ENCODE measurements at places on chromosomes 4 and X.

- peak; percentile 81 for DNase-seq
Measured at GRCh38 chrX:3713225-3713936, at the start of gene PRKX. Gene PRKX (minus strand): TSS chrX:3713649. CDS start chrX:3713253, 396 bp downstream.

- no peak for DNase-seq
Measured at GRCh38 chr4:53431052-53431451, 53.6 kb downstream of the FIP1L1 start.

GRCh38 chr4:123083646-123084045 is 161.2 kb upstream of the NUDT6 start:
- no peak for DNase-seq

DNA sequence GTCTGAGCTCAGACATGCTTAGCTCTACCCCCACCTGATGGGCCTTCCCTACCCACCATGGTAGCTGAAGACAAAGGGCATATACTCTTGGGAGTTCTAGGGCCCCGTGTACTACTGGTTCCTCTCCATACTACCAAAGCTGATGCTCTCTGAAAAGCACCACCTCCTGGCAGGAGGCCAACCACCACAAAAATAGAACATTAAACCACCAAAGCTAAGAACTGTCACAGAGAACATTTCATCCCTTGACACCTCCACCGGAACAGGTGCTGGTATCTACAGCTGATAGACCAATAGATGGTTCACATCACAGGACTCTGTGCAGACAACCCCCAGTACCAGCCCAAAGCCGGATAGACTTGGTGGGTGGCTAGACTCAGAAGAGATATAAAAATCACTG is 13.4 kb downstream of the EDA2R start:
- DNase-seq = no peak

DNA sequence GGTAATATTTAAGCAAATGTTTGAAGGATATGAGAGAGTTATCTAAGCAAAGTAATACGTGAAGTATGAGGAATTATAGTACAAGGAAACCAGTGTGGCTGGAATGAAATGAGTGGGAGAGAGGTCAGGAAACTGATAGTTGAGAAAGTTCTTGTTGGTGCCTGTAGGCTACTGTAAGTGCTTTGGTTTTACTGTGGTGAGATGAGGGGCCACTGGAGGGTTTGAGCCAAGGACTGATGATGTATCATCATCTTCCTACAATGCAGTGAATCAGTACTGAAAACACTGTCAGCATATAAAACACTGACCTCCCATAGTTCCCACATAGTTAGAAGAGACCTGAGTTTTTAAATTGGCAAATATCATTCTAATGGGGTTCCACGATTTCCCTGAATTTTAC is 367.5 kb upstream of the CTSO start:
- DNase-seq = no peak

DNA sequence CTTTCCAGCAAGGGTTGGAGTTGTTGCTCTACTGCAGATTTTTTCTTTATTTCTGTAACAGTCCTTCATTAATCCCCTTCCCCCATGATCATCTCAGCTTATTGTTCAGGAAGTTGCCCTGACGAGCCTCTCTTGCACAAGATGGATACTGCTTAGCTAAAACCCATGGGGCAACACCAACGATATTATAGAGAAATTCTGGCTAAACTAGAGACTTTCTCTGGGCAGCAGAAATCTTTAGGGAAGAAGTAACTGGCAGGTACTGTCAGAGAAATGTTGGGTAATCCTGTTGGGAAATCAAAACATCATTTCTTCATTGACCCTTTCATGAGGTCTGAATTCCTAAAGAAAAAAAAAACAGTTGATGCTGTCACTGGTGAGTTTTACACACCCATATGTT is 921.3 kb downstream of the NLGN4X start:
- DNase-seq = no peak

DNA sequence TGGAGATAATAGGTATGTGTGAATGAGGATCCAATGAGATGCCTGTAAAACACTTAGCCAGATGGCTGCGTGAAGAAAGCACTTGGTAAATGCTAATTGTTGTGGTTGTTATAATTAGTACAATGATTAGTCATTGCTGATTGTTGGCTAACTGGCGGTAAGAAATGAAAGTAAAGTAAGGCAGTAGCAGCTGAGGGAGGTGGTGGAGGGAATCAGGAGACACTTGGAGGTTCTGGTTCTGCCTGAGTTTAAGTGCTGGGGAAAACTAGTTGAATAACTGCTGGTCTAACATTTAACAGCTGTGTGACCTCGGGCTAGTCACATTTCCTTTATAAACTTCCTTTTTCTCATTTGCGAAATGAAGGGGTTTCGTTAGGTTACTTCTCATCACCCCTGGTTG is 30.9 kb downstream of the CD38 start:
- DNase-seq = no peak

GRCh38 chr4:118975449-118976192 is 87.0 kb downstream of the SYNPO2 start:
- no peak for DNase-seq

- DNase-seq = no peak
Measured at GRCh38 chr4:124028182-124028581, 631.6 kb downstream of the SPRY1 start.

DNA sequence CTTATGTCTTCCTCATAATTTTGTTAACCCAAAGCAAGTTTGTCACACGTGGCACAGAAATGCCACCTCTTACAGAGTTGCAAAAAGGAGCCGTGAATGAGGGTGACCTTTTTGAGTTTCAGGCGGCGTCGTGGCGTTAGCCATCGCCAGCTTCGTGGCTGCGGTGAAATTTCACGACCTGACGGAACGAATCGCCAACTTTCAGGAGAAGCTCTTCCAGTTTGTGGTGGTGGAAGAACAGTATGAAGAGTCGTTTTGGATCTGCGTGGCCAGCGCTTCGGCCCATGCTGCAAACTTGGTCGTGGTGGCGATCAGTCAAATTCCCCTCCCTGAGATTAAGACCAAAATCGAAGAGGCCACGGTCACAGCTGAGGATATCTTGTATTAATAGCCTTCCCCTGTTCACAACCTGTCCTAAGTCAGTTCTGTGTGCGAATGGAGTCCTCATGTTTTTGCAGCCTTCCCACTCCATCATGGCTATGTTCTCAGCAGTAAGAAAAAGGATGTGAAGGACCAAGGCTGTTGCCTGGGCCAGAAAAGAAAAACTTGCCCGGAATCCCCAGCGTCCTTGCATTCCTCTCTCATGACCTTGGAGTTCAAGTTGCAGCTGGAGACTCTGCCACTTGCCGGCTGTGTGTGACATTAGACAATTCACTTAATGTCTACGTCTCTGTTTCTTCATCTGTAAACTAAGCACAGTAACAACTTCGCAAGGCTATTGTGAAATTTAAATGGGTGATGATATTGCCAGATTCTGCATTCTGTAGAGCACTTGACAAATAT is 11.9 kb downstream of the CLRN2 start:
- no peak for DNase-seq

DNA sequence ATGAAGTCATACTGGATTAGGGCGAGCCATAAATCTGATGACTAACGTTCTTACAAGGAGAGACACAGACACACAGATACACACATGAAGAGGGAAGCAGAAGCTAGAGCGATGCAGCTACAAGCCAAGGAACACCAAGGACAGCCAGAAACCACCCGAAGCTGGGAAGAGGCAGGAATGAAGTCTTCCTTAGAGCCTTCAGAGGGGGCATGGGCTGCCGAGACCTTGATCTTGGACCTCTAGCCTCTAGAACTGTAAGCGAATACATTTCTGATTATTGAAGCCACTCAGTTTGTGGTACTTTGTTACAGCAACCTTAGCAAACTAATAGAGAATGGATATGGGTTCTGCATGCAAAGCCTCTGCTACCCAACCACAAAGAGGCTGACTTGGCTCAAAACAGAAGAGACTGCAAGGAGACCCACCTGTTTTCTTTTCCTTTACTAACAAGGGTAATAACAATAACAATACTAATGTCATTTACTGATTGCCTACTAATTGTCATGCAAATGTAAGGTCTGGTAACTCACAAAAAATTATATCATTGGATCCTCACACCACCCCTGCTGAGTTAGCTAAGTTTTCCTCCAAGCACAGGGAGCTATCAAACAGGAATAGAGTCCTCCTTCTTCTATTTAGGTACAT is 10.1 kb upstream of the LDB2 start:
- DNase-seq = no peak

DNA sequence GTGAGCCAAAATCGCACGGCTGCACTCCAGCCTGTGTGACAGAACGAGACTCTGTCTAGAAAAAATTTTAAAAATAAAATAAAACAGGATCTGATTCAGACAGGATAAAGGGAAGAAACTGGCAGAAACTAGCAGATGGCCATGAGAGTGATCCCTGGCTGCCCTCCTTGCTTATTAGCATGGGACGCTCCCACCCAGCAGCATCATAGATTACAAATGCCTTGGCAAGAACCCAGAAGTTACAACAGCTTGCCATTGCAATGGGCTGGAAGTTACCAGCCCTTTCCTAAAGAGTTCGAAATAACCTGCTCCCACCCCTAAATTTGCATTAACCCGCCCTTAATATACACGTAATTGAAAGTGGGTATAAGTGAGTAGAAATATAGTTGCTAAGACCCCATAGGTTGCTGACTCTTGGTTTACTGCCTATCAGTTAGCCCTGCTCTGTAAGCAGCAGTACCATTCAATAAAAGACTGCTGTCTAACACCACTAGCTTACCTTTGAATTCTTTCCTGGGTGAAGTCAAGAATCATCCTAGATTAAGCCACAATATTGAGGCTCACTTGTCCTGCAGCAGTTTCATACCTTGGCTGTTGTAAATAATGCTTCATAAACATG is 9.1 kb upstream of the XAGE2 start:
- no peak for DNase-seq

- DNase-seq = no peak
Measured at GRCh38 chr4:3442460-3442958, 741 bp downstream of the HGFAC start.

DNA sequence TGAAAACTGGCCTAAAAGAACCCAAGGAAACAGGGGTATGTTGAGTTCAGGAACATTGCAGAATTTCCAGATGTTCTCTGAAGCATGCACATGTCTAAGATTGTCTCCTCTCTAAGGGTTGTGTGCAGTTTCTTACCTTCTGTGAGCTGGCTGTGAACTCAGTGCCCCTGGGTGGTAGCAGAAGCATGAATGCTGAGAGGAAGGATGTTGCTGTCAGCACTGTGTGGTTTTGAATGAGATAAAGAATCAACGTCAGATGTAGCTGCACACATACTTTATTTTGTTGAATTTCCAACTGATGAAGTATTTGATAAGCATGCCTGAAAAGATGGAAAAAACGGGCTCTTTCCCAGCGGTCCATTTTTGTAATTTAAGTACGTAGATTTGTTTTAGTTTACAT is 23.8 kb upstream of the CD38 start:
- DNase-seq = no peak

DNA sequence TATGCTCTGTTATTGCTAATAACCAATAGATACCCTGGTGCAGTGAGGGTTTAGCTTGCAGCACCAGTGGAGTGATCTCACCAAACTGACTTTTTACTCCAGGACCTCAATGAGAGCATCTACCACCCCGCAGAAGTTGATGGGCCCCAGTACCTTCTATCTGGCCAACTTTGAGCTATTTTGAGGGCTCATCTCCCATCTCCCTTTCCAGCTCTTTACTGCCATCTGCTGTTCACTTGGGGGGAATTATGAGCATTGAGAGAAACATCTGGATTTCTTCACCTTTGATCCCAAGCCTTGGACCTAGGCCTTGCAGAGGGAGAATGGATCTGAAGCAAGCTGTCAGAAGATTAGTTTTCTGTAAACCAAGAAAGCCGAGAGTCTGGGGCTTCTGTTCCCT is 143.6 kb downstream of the TMEM164 start:
- no peak for DNase-seq

- DNase-seq = no peak
Measured at GRCh38 chr4:105014234-105014633, 132.4 kb upstream of the TET2 start.

GRCh38 chrX:11770320-11770719 is 12.3 kb downstream of the MSL3 start:
- DNase-seq = no peak

GRCh38 chrX:153414856-153415510 is 3.7 kb downstream of the ZFP92 start:
- DNase-seq = no peak

DNA sequence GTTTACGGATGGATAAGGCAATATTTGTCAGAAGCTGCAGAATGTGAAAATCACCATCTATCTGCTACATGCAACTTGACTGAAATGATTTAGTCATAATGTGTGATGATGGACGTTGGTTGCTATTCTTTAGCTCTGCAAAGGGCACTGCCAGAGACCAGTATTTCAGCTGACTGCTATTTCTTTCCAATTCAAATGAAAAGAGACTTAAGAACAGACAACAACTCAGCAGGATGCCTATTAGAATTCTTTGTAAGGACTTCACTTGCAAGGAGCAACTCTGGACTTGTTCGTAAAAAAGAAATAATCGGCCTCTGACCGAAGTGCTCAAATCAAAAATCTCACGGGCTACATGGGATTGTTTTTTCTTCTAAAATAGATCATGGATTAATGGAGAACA is 262.7 kb downstream of the DHX15 start:
- DNase-seq = no peak

- no peak for DNase-seq
Measured at GRCh38 chrX:154443479-154443910, 446 bp upstream of the FAM50A start.

- DNase-seq = no peak
Measured at GRCh38 chrX:95629737-95630136, 1054.9 kb upstream of the DIAPH2 start.

DNA sequence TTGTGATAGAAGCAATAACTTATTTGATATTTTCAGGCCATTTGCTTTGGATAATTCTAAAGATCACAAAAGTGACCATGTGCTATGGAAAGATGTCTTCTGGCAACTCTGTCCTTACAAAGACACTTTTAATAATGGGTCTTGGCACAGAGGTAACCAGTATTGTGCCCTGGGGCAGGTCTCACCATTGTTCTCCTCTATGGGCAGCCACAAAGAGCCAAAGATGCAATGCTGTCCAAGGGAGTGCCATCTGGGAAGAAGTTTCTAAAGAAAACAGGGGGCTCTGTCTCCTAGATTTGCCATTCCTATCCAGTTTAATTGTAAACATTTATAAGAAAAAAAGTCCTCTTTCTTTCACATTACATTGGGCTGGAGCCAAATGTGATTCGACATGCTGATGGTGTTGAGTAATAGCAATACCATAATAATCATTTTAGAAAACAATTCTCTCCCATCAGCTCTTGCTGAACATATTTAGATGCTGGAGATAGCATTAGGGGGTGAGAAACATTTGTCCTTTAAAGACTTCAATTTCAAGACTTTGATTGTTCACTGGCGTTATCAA is 179.9 kb downstream of the KIT start:
- DNase-seq = no peak

GRCh38 chr4:169854090-169854489 is 96.3 kb upstream of the HPF1 start:
- DNase-seq = no peak

DNA sequence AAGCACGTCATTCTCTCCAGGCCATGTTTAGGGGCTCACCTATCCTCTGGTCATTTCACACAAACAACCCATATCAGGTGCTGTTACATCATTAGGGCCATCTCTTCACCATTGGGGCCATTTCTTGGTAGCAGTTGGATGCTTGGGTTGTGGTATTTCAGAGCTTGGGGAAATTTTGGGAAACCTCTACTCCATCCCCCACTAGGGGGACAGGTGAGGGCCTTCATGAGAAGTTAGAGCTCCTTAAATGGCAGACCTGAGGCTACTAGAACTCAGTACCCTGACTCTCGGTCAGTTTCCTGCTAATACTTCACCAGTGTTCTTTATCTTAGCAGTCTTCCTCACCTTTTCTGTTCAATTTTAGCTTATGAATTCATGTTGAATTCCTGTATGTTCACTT is 50.2 kb downstream of the ZNF827 start:
- no peak for DNase-seq

- DNase-seq = no peak
Measured at GRCh38 chr4:138910914-138911336, 104.7 kb upstream of the NOCT start.

- no peak for DNase-seq
Measured at GRCh38 chrX:103727115-103727514, 16.4 kb downstream of the TMEM31 start.

All from activated naive CD8-positive, alpha-beta T cell treated with anti-CD3 and anti-CD28 coated beads, Interleukin-2, amount 10 ng/mL, durations not matched to agents 7 days and 5 days (primary cell).